Activated naive CD8-positive, alpha-beta T cell treated with anti-CD3 and anti-CD28 coated beads for 36 hours (primary cell): ENCODE measurements at places on chromosomes 4 and X. TPM values are rescaled to one million over a fixed set of nuclear protein-coding genes. Genes with fewer than 3 reads are reported as not detected.

PAGE1 gene
- total RNA-seq, result not detected

- no peak for DNase-seq
Measured at GRCh38 chr4:73383452-73383851, 20.6 kb upstream of the ALB start.

GRCh38 chr4:179719766-179720450, 2277.7 kb upstream of the AGA start:
- DNase-seq, result no peak

- DNase-seq, result no peak
Measured at GRCh38 chr4:162683659-162684370, 482.9 kb downstream of the NAF1 start.
